CD4-positive, alpha-beta T cell (primary cell): ENCODE measurements at places on chromosomes 16 and 17. TPM values are rescaled to one million over a fixed set of nuclear protein-coding genes. Genes with fewer than 3 reads are reported as not detected.

- DNase-seq = no peak
- H3K27ac ChIP-seq = no peak overlapping the region
- H3K4me3 ChIP-seq = no peak overlapping the region
- no peaks in the 10 kb centered on the region for H3K27me3 ChIP-seq
- no peaks in the 10 kb centered on the region for H3K36me3 ChIP-seq
Measured at GRCh38 chr17:63033142-63033541, 67.1 kb downstream of the TANC2 start.

- no peak overlapping the region for H3K4me3 ChIP-seq
- no peak for DNase-seq
- no peak overlapping the region for H3K27ac ChIP-seq
- H3K36me3 ChIP-seq = no peaks in the 10 kb centered on the region
Measured at GRCh38 chr17:57006040-57006439, 28.1 kb downstream of the SCPEP1 start.

DNA sequence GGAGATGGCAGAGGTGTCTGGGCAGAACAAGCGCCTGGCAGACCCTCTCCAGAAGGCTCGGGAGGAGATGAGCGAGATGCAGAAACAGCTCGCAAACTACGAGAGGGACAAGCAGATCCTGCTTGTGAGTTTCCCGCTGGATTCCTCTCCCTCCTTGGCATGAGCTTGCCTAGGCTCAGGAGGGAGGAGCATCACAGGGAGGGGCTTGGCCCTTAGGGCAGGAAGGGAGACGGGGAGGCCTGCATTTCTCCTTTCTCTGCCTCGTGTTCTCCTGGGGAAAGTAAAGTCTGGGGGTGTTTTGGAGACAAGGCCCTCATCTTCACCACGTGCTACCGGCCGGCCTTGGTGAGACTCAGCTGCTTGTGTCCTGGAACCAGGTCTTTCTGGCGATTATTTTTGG is 18.0 kb upstream of the DBNDD1 start:
- no peaks in the 10 kb centered on the region for H3K4me1 ChIP-seq
- no peak for DNase-seq
- no peaks in the 10 kb centered on the region for H3K27me3 ChIP-seq
- H3K27ac ChIP-seq = no peak overlapping the region
- no peak overlapping the region for H3K4me3 ChIP-seq

GRCh38 chr17:27810211-27810901 is 10.0 kb upstream of the NOS2 start:
- H3K36me3 ChIP-seq = no peaks in the 10 kb centered on the region
- no peak for DNase-seq
- H3K4me3 ChIP-seq = no peak overlapping the region
- no peak overlapping the region for H3K27ac ChIP-seq
- H3K4me1 ChIP-seq = peaks cover 35% of the 10 kb centered on the region

Gene SULT1A2
- 0.19 TPM for total RNA-seq

Gene PRR15L
- total RNA-seq = not detected

Gene NUP88
- 142 TPM for total RNA-seq

Gene DDX52
- total RNA-seq = 27.4 TPM
